Fibroblast of upper back skin (primary cell): ENCODE measurements at places on chromosomes 1 and 21.

- peak; percentile 38 for DNase-seq
Measured at GRCh38 chr1:165387961-165388360, 31.4 kb upstream of the LMX1A start.

DNA sequence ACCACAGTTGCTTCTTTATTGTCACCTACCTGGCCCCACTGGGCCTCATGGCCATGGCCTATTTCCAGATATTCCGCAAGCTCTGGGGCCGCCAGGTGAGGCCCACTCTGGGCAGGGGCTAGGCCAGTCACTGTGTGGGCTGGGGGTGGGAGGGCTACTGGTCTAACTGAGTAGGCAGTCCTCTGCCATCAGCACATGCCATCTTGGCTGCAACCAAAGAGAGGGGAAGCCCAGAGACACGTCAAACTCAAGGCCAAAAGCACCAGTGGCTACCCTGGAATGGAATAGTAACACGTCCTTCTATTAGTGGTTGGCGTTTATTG is 4.0 kb downstream of the HCRTR1 start:
- no peak for DNase-seq

- no peak for DNase-seq
Measured at GRCh38 chr1:206801467-206801866, 29.2 kb upstream of the IL10 start.

GRCh38 chr1:45291716-45292115 is 35.0 kb upstream of the HPDL start:
- DNase-seq, result no peak

DNA sequence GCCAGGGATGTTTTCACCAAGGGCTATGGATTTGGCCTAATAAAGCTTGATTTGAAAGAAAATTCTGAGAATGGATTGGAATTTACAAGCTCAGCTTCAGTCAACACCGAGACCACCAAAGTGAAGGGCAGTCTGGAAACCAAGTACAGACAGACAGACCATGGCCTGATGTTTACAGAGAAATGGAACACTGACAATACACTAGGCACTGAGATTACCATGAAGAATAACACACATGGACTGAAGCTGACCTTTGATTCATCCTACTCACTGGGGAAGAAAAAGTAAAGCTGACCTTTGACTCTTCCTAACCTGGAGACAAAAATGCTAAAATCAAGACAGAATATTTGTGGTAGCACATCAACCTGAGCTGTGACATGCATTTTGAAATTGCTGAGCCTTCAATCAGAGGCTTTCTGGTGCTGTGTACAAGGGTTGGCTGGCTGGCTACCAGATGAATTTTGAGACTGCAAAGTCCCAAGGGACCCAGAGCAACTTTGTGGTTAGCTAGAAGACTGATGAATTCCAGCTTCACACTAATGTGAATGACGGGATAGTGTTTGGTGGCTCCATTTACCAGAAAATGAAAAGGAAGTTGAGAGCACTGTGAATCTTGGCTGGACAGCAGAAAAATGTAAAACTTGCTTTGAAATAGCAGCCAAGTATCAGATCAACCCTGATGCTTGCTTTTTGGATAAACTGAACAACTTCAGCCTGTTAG is 190.4 kb upstream of the KCTD3 start:
- peak; percentile 98 for DNase-seq

DNA sequence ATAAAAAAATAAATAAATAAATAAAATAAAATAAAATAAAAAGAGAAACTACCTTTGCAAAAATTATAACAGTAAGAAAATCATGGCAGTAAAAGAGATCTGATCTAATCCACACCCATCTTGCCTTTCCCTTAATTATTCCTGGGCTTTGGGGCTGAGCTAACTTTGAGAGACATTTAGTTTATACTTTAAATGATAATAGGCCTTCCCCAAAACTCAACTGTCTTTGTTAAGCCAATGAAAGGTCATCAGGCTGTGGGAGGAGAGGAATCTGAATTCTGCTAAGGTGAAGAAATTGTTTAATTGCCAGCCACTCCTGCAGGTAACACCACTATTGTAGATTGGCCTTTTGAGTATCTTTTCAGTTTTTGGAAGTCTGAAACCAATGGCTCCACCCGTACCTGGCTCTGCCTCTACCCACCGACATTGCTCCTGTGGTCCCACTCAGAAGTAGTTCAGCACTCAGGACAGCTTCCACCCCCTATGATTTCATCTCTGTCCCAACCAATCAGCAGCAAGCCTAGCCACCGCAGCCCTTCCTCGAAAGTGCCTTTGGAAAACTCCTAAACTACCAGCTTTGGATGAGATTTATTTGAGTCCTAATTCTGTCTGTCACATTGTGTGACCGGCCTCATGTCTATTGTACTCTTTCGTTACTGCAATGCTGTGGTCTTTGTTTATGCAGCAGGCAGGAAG is 23.0 kb upstream of the PNRC2 start:
- no peak for DNase-seq
